ENCODE measurements at places on chromosomes 11 and 22.
A peak's percentile ranks its signal among the peaks of the same experiment; 100 is the strongest.

- DNase-seq: no peak
Measured at GRCh38 chr11:83471831-83472727, 185.9 kb upstream of the CCDC90B start.

DNA sequence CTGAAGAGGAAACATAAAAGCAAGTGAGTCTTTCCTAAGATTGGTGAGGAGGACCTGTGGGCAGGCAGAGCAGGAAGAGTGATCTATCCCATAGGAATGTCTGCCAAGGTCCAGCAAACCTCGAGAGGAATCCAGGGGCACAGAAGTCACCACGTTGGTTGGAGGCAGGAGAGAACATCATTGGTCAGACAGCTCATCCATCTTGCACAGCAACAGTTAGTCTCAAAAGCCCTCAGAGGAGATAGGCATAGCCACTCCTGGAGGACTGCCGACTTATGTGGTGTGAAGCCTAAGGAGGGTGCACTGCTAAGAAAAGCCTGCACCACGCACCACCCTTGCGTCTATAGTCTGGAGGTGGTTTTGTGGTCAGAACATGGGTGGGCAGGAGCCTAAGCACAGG is 109.1 kb downstream of the RASSF10 start:
- no peak for DNase-seq

GRCh38 chr11:1196516-1197391 is 26.1 kb upstream of the MUC5B start:
- DNase-seq: no peak

DNA sequence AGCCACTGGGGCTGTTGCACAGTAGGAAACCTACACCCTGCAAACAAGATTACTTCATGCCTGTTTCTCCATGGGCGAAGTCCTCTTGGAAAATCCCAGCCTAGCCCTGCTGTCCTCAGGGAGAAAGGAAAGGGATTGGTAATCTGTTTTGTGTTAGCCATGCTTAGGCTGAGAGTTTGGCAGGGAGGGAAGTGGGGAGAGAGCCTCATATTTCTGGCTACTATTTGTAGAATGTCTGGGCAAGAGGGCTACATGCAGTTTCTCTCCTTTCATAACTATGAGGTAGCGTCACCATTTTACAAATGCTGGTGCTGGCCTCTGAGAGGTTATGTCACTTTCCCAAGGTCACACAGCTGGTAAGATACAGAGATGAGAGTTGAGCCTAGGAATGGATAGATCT is 737 bp upstream of the MFRP start:
- DNase-seq: no peak

DNA sequence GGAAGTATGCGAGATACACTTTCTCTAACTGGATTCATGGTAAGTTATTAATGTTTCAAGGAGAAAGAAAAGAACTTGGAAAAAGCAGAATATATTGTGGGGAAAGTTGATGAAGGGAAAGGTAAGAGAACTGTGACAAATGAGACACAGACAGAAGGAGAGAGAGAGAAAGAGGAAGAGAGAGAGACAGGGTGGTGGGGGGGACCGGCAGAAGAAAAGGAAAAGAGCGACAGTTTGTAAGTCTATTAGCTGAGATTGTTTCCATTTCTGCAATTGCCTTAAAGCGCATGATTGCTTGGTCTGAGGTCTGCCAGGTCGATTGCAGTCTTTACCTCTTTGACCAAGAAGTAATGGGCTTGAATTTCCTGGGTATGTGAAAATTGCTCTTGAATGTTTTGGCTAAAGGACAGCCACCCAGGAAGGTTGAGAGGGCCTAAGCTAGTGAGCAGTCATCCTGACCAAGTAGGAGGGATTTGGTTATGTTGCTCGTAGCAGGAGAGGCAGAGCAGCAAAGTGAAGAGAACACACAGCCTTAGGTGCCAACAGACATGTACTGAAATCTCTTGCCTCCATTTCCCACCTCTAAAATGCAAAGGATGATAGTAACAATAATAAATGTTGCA is 23.6 kb upstream of the TMA7B start:
- DNase-seq: no peak

DNA sequence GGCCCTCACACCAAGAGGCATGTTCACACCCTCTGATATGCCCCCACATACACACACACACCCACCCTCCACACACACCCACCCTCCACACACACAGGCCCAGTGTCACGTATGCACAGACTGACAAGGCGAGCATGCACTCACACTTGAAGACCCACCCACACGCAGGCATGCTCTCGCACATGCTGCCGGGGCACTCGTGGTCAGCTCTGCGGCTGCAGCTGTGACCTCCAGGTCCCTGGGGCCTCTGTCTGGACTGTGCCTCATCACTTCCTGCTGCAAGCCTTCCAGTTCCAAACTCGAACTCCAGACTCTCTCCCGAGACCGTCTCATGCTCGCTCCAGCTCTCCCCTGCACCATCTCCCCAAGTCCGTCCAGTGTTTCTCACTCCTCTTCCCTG is 9.5 kb downstream of the DCHS1 start:
- DNase-seq: no peak

DNA sequence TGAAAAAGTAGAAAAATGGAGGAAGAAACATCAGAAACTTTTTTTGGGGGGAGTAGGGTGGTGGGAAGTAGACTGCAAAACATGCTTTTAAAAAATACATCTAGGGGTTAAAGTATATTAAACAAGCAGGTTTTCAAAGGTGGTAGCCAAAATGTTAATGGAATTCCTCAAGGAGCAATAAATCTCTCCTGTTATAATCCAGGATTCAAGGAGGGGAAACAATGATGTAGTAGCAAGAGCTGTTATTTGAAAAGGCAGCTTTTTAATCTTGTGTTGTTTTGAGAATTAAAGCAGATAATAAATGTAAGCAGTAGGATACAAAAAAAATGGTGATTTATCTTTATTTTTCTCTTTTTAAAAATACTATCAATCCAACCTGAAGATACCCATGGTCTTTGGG is 736.5 kb upstream of the CCDC90B start:
- no peak for DNase-seq

GRCh38 chr11:34466802-34467488 is 28.2 kb downstream of the CAT start:
- DNase-seq: no peak

GRCh38 chr11:554428-555226 is 5.9 kb downstream of the LMNTD2 start:
- no peak for DNase-seq

GRCh38 chr11:6771926-6772893 is at the start of gene OR2AG2:
TSS of gene OR2AG2 (minus strand) at chr11:6771976. CDS start at chr11:6768957, 3,019 bp downstream.
- DNase-seq: peak; percentile 36

DNA sequence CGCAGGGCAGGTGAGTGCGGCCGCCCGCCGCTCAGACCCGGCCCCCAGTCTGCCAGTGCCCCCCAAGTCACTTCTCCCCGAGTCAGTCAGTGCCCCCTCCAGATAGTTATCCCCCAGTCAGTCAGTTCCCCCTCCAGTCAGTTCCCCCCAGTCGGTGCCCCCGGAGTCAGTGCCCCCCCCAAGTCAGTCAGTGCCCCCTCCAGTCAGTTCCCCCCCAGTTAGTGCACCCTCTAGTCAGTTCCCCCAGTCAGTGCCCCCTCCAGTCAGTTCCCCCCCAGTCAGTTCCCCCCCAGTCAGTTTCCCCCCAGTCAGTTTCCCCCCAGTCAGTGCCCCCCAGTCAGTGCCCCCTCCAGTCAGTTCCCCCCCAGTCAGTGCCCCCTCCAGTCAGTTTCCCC is 411 bp downstream of the PPP6R2 start:
- no peak for DNase-seq

Measured in SIG-M5 (cell line).